RWPE2 (cell line): ENCODE measurements at places on chromosomes 4 and X.

DNA sequence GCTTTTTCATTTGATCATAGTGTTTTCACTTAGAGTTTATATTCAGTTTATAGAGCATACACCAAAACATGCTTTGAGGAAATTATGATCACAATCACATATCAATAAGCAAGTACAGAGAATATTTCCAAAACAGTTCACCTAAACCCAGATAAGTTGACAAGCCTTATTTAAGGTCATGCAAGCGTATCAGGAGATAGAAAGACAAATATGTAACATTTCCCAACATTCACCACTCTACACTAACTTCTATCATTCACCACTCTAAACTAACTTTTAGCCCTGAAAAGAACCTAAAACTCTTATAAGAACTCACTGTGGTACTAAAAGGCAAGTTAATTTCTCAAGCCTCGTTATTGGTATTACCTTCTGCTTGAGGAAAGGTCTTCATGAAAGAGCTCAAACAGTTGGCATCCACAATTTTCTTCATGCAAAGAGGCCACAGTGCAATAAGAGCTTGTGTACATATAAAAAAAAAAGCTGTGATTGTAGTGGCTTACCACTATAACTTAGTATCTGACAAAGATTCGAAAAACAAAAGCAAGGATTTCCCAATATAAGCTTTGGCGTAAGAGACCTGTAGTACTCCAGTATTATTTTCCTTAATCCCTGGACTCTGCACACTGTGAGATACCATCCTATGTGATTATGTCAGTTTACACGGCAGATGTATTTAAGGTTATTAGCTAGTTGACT lies 903.3 kb downstream of the STIM2 start:
- no peaks in the 10 kb centered on the region for H3K4me1 ChIP-seq
- H3K27me3 ChIP-seq, result no peaks in the 10 kb centered on the region
- no peak for DNase-seq

DNA sequence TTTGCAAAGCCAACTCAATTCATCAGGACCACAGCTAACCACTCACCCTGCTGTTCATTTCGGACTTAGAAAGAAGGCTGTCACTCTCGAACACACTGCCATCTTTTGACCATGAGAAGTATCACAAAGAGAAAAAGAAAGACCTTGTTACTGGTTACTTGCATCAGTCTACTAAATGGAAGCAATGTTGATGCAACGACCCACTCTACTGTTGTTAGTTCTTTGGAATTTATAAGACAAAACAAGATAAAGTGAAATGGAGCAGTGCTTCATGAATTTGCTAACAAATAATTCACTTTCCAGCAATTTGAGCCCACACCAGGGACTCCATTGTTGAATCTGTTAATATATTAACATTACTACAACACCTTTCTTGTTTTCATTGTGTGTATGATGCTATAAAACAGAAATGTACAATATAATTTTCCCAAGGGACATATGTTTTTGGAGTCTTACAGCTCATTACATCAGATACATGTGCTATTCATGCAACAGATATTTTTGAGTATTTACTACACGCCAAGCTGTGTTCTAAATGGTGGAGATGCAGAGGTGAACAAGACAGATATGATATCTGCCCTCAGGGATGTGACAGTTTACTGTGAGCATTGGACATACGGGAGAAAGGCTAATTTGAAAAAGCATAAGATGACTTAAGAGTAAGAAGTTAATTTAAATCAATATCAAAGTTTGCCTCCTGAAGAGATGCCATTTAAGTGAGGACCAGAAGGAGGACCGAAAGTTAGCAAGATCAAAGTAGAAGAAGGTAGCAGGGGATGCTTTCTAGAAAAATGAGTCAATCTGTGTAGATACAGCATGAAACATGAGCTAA lies 87.2 kb downstream of the AREG start:
- H3K4me1 ChIP-seq, result peaks cover 19% of the 10 kb centered on the region
- H3K4me3 ChIP-seq, result no peak overlapping the region
- no peak for DNase-seq
- H3K36me3 ChIP-seq, result no peaks in the 10 kb centered on the region

- H3K27ac ChIP-seq, result no peak overlapping the region
- DNase-seq, result no peak
Measured at GRCh38 chr4:137203601-137204000, 328.7 kb downstream of the PCDH18 start.

GRCh38 chr4:24890561-24891126 lies 22.2 kb downstream of the CCDC149 start:
- H3K36me3 ChIP-seq, result no peaks in the 10 kb centered on the region
- no peak overlapping the region for H3K27ac ChIP-seq
- DNase-seq, result no peak
- no peak overlapping the region for H3K4me3 ChIP-seq
- H3K27me3 ChIP-seq, result no peaks in the 10 kb centered on the region

GRCh38 chr4:7001271-7001670 lies 41.9 kb upstream of the TADA2B start:
- H3K27ac ChIP-seq, result peak overlapping the region; percentile 87
- DNase-seq, result no peak
- H3K4me1 ChIP-seq, result peaks cover 53% of the 10 kb centered on the region
- no peak overlapping the region for H3K4me3 ChIP-seq

DNA sequence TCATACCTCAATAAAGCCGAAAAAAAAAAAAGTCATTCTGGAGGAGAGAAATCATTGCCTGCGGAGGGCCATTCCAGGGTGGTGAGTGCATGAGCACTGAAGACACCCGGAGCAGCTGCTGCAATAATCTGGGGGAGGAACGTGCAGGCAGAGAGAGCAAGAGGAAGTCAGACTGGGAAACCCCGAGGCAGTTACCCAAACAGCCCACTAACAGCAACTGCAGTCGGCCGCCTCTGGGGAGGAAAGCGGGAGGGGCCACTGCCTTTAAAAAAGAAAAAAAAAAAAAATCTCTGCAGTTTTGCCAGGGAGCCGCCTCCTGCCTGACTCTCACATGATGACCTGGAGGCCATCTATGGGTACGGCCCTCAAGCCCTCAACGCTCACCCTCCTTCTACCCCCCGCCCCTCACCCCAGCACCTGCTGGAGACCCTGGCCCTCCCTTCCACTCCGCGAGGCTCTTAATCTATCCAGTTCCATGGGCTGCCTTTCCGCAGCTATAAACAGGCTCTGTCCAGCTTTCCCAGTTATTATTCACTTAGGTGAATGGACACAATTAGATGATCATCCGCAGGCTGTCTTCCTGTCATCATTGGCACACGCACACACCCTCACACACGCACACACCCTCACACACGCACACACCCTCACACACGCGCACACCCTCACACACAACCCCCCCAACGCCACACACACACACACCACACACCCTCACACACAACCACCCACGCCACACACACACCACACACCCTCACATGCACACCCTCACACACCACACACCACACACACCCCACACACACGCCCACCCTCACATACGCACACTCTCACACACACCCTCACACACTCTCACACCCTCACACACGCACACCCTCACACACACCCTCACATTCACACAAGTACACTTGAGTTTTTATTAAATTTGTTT lies 3.4 kb upstream of the AVPR2 start:
- peaks cover 15% of the 10 kb centered on the region for H3K4me1 ChIP-seq
- no peak overlapping the region for H3K4me3 ChIP-seq
- H3K36me3 ChIP-seq, result no peaks in the 10 kb centered on the region
- H3K27ac ChIP-seq, result peak overlapping the region; percentile 69
- no peaks in the 10 kb centered on the region for H3K27me3 ChIP-seq

GRCh38 chr4:85210353-85210752 lies 243.9 kb upstream of the WDFY3 start:
- no peak overlapping the region for H3K4me3 ChIP-seq
- no peak for DNase-seq
- no peaks in the 10 kb centered on the region for H3K36me3 ChIP-seq
- no peak overlapping the region for H3K27ac ChIP-seq
- no peaks in the 10 kb centered on the region for H3K27me3 ChIP-seq

DNA sequence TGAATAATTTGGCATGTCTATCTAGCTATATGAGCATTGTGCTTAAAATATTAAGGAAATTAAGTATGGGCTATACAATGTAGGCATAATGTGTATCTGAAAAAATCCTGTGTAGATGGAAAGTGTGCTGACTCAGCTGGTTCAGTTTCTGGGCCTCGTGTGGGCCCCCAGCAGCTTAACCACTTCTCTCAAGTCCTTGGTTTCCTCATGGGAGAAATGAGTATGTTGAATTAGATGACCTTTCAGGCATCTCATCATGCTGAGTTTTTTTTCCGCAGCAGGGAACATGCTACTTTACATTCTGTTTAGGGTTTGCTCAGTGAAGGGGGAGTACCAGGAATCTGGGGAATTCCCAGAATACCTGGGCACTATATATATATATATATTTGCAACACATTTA lies 30.5 kb downstream of the RHOH start:
- H3K27ac ChIP-seq, result no peak overlapping the region
- no peak overlapping the region for H3K4me3 ChIP-seq
- H3K36me3 ChIP-seq, result no peaks in the 10 kb centered on the region
- H3K4me1 ChIP-seq, result no peaks in the 10 kb centered on the region
- H3K27me3 ChIP-seq, result no peaks in the 10 kb centered on the region
- no peak for DNase-seq

- DNase-seq, result no peak
- no peak overlapping the region for H3K27ac ChIP-seq
- H3K4me3 ChIP-seq, result no peak overlapping the region
- H3K27me3 ChIP-seq, result no peaks in the 10 kb centered on the region
- no peaks in the 10 kb centered on the region for H3K36me3 ChIP-seq
Measured at GRCh38 chr4:5381961-5382441, 326.4 kb downstream of the EVC2 start.

DNA sequence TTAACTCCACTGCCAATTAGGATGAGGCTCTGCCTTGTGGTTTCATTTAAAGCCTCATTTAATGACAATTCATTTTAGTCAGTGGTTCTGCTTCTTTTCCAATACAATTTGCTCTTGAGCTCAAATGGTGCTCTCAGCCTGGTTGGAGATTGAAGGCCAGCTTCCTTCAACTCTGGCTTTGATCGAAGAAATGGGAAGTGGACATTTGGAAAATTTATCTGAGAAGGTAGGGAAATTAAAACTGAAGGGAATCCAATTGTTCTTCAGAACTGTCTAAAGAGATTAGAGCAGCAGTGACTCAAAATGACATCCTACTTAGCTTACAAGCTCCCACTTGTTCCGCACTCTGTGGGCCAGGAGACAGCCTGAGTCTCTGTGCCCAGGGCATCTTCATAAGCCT lies 206.8 kb downstream of the SMARCA1 start:
- H3K27ac ChIP-seq, result no peak overlapping the region
- H3K36me3 ChIP-seq, result no peaks in the 10 kb centered on the region
- H3K4me3 ChIP-seq, result no peak overlapping the region

- no peaks in the 10 kb centered on the region for H3K27me3 ChIP-seq
- H3K27ac ChIP-seq, result no peak overlapping the region
- H3K4me1 ChIP-seq, result peaks cover 13% of the 10 kb centered on the region
- no peaks in the 10 kb centered on the region for H3K36me3 ChIP-seq
Measured at GRCh38 chr4:107710493-107711459, 9.3 kb downstream of the PAPSS1 start.

DNA sequence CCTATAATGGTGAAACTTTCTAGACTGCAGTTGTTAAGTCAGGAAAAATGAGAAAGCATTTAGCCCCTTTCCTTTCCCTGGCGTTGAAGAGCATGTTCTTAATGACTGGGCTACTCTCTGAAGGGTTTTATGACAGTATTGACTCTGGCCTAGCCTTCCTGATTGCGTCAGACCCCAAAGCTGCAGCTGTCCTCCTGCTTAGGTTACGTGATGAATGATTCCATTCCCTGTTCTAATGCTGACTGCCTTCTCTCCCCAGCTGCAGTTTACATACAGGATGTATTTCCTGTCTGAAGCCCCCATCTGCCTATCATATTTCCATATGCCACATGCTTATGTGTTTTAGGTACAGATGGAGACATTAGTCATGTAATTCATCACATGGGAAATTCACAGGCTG lies 105.8 kb upstream of the EGFL6 start:
- H3K27ac ChIP-seq, result peak overlapping the region; percentile 84
- peaks cover 13% of the 10 kb centered on the region for H3K4me1 ChIP-seq
- H3K4me3 ChIP-seq, result no peak overlapping the region
- no peaks in the 10 kb centered on the region for H3K36me3 ChIP-seq
- no peaks in the 10 kb centered on the region for H3K27me3 ChIP-seq

DNA sequence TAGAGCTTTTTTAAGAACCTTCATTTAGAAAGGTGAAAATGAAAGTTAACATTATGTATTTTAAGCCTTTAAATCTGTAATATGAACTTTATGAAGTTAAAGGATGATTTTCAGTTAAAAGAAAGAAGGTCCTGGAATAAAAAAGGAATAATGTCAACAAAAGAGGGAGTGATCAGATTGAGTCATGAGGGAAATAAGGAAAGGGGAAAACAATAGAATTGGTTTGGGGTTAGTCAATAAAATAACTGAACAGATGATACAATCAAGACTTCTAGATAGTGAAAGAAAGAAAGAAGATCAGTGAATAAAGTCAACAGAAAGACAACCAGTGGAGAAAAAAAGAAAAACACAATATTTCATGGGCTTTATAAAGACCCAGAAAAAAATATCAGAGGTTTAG lies 291.6 kb upstream of the ARSJ start:
- H3K4me1 ChIP-seq, result peaks cover 31% of the 10 kb centered on the region
- no peaks in the 10 kb centered on the region for H3K27me3 ChIP-seq
- H3K27ac ChIP-seq, result peak overlapping the region; percentile 81

- no peak for DNase-seq
- no peaks in the 10 kb centered on the region for H3K4me1 ChIP-seq
- no peak overlapping the region for H3K27ac ChIP-seq
- no peak overlapping the region for H3K4me3 ChIP-seq
Measured at GRCh38 chr4:38902695-38903094, 35.1 kb downstream of the FAM114A1 start.

- peak; percentile 75 for DNase-seq
- H3K27me3 ChIP-seq, result no peaks in the 10 kb centered on the region
- no peak overlapping the region for H3K4me3 ChIP-seq
- H3K27ac ChIP-seq, result peak overlapping the region; percentile 50
- H3K36me3 ChIP-seq, result no peaks in the 10 kb centered on the region
Measured at GRCh38 chr4:77104791-77105540, 29.2 kb upstream of the CCNI start.

GRCh38 chrX:107565931-107566603 lies 62.2 kb upstream of the PRPS1 start:
- no peaks in the 10 kb centered on the region for H3K27me3 ChIP-seq
- DNase-seq, result no peak
- no peaks in the 10 kb centered on the region for H3K36me3 ChIP-seq
- no peak overlapping the region for H3K27ac ChIP-seq
- no peaks in the 10 kb centered on the region for H3K4me1 ChIP-seq

DNA sequence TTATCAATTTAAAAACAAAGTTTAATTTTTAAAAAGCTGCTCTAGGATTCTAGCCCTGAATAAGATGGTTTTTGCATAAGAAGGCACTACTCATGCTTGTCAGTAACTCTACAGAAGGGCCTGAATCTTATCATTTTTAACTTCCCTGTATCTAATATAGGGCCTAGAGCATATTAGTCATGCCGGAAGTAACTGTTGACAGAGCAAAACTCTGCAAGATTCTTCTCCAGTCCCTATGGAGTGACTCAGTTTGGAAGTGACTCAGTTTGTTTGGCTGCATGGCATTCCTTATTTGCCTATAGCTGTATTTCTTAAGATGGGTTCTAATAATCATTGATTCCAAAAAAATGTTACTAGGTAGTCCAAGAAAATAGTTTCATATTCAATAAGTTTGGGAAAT lies 431.8 kb upstream of the HTR2C start:
- DNase-seq, result no peak
- no peaks in the 10 kb centered on the region for H3K27me3 ChIP-seq
- H3K4me3 ChIP-seq, result no peak overlapping the region
